ENCODE measurements at places on chromosomes 1 and 21.

DNA sequence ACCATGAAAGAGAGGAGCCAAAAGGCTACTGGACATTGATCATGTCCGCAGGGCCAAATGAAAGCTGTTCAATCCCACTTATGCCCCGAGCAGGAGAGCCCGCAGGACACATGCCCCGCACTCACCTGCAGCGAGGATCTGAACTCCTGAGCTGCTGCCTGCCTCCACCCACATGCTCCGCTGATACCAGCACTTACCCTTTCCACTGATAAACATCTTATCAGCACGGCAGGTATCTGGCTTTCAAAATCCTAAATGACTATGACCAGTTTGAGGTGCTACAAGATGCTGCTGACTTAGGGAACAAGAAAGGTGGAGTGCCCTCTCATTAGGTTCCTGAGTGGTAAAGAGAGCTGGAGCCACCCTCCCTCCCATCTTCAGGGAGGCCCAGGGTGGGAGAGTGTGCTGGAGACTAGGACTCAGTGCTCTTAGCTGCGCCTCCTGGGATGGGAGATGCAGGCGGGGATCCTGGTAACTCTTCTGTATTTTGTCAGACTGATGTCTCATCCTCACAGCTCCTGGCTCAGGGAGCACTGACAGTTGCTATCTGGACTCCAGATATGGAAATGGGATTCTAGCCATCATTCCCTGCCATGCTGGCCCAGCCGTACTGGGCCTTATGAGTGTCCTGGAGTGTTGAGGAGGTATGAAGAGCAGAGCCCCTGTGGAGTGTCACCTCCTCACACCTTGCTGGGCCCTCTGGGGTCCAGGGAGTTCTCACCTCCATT, 86.4 kb upstream of the F3 start:
- no peak for DNase-seq

GRCh38 chr1:214518361-214518760, 33.0 kb downstream of the PTPN14 start:
- DNase-seq, result no peak

DNA sequence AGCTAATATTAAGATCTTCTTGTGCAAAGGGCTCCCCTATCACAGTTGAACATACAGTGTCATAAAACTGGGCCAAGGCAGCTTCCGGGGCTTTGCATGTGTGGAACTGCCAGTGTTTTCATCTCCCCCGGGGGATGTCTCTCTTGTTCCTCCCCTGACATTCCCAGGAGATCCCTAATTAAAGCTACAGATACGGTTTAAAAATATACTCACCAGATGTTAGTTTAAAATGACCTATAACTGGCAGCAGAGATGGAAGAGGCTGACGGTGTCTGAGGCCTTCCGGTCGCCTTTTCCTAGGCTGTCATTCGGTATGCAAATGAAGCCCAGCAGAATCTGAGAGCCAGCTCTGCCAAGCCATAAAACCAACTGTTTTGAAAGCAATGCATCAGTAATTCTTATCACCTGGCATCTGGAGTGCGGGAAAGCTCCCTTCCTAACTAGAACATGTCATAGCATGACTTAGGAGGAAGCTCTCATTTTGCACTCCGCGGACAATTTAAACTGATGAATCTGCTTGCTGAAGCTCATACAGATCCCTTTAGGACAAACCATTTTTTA, 436.5 kb upstream of the VAMP3 start:
- DNase-seq, result no peak

DNA sequence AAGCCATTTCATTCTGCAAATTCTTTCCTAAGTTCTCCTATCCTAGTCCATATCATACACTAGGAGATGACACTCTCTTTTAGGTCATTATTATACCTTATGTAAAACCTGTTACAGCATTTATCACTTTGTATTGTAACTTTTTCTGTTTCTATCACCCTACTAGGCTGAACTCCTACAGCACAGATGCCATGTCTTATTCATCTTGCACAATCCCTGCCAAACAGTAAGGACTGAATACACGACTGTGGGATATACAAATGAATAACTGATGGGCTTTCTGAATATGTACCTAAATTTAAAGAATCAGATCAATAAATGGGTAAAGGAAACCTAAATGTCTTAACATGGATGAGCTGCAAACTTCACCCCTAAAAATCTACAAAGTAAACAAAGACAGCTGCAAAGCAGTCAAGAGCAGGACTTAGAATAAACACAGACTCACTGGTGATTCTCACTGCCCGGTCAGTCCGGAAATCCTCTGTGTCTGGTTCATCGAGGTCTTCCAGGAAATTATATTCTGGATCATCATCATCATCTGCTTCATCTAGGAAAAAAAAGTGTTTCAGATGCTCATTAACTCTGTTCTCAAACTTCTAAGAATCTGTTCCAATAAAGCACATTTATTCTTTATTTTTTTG, 62.3 kb downstream of the GON4L start:
- no peak for DNase-seq

GRCh38 chr21:44583089-44583799, 2.8 kb upstream of the KRTAP10-5 start:
- DNase-seq, result no peak

DNA sequence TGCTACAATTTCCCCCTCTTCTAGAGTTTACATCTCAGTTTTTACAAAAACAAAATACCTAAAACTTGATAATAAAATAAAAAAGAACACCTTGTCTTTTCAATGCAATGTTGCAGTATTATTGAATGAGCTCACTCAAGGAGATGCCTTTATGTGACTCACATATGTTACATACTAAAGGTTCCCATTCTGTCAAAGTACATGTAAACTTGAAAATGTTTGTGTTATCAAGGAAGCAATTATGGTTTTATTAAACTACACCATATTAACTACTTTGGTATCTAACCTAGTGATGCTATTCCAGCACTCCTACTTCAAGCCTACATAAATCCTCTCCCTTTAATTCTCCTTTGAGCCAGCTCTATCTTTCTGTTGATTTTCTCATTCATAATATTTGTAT, 658.3 kb downstream of the PTPRC start:
- DNase-seq, result no peak

GRCh38 chr1:235168375-235168774, 7.3 kb upstream of the RBM34 start:
- no peak for DNase-seq

DNA sequence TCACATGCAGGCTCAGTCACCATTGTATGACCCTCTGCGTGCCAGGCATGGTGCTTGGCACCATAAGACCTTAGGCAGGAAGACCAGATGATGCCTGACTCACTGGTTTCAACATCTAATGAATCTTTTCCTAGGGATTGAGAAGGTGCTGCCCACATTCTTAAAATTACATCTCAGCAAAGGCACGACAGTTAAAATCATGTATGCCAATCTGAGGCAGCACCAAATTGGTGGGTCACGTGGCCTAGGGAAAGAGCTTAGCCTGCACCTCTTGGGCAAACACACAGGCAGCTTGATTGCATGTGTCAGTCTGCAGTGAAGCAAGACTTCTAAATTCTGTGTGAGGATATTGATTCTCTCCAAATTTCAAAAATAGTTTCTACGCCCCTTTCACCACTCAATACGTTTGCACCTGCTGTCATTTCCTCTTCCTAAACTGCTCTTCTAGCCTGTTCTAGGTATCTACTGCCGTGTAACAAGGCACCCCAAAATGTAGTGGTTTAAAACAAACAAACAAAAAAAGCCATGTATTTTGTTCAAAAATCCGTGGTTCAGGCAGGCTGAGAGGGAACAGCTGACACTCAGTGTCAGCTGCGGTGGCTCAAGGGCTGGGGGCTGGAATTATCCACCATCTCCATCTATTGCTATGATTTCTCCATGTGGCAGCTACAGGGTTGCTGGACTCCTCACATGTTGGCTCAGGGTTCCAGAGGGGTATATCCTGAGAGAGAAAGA, 160.2 kb upstream of the FGGY start:
- DNase-seq, result no peak

- DNase-seq, result no peak
Measured at GRCh38 chr1:207405814-207406213, 48.3 kb upstream of the CR2 start.

DNA sequence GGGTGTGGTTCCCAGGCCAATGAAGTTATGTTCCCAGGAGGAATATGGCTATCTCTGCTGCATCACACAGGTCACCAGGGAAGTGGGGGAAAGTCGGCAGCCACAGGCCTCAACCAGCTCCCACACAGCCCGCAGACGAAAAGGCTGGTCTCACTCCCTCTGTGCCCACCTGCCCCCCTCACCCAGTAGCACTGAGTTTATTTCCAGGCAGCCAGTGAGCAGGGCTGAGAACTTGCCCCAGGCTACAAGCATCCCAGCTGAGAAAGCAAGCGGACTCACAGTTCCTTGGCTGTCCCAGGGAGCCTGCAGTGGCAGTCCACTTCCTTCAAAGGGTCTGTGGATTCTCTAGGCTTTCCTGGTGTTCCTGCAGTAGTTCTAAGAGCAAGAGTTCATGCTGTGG, 68.9 kb downstream of the SLC5A9 start:
- DNase-seq, result no peak

DNA sequence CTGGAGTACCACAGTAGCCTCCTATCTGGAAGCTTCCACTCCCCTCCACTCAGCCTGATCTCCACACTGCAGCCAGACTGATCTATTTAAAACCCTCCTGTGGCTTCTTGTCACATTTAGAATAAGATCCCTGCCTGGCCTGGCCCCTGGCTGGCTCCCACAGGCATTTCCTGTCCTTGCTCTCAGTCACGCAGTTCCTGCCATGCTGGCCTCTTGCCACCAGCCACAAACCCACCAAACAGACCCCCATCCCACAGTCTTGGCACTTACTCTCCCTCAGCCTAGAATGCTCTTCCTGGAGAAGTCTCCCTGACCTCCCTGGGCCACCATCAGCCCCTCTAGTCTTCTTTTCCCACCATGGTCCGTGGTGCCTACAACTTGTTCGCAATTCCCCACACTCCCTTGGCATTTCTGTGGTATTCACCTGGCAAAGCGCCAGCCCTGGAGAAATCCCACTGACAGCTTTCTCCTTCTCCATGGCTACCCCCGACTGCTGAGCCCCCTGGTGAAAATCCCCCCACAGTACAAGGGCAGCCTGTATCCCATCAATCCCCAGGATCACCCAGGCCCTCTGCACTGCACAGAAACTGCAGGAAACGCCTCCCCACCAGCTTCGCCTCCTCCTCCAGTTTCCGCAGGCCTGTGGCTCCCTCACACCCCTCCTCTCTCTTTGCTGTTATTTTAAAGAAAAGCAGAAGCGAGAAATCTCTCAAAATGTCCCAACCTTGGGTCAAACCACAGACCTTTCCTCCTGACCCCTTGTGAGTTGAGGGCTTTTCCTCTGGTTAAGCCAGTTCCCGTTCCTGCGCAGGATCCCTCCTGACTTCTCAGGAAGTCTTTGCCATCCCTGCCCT, 94.5 kb downstream of the SYT2 start:
- DNase-seq, result peak; percentile 50

DNA sequence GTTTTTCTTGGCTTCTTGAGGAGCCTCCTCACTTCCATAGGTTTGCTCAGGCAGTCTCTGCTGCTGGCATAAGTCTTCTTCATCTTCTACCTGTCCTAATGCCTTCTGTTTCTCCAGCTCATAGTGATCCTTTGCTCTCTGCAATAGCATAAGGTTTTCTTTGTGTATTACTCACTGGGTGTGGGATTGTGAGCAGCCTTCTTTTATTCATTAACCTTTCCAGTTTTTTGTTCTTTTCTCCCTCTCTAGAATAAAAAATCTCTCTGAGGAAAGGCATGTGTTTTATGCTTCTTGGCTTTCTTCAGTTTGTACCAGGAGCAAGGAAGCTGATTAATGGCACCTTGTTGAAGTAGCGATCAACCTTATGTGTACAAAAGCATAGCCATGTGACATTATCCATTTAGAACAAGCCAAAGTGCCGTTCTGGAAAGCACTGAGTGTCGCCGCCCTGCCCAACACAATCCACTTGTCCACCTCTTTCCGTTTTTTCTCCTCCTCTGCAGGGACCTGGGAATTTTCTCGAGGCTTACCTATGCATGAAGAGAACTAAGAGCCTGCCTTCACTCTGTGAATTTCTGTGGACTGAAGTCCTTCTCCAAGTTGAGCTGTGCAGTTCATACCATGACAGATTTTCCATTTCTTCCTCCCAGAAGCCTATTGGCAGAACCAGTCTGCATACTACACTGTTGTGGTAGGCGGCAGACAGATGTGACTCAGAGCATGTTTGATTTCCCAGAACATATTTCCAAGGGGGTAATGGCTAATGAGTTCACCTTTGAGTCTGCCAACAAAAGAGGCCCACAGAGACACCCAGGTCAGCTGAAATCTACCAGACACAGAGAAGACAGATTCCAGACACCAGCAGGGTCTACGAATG, 39.0 kb downstream of the DPT start:
- no peak for DNase-seq

DNA sequence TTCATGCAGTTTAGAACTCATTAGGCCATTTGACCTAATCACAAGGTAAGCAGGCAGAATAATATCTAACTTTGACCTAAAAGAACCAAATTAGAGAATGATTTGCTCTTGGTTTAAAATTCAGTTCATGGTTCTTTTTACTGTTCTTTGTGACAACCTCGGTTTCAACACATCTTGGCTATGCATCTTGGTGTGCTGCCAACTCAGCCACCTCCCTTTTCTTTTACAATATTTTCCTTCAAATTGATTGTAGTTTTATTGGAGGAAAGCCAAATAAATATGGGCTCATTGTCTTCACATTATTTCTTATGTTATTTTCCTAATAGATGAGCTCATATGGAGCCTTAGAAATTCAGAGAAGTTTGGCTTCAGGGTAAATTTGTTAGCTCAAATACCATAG, 338.3 kb downstream of the SIPA1L2 start:
- no peak for DNase-seq

- no peak for DNase-seq
Measured at GRCh38 chr1:106952776-106953175, 103.7 kb upstream of the PRMT6 start.

GRCh38 chr1:166133857-166134256, 32.9 kb downstream of the FAM78B start:
- no peak for DNase-seq

GRCh38 chr1:212692774-212693644, 6.6 kb downstream of the BATF3 start:
- DNase-seq, result no peak

DNA sequence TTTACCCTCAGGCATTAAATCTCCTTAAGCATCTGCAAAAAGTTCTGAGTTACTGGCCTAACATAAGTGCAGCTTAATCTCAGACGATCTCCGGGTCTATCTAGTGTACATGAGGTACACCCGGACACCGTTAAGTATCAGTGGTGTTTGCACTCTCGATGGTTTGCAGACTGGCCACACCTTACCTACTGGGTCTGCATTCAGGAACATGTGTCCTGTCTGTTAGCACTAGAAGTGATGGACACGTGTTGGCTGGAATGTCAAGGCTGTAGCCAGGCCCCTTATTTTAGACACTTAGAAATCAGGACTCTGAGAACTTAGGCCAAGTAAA, 783 bp upstream of the AGL start:
- DNase-seq, result peak; percentile 41

GRCh38 chr1:24714859-24715520, 30.3 kb upstream of the CLIC4 start:
- DNase-seq, result no peak

GRCh38 chr1:41653574-41653973, 169.1 kb upstream of the EDN2 start:
- no peak for DNase-seq

GRCh38 chr1:59064592-59064991, 232.3 kb upstream of the FGGY start:
- no peak for DNase-seq
